HEK293T (cell line): ENCODE measurements at places on chromosomes 2 and 18.

DNA sequence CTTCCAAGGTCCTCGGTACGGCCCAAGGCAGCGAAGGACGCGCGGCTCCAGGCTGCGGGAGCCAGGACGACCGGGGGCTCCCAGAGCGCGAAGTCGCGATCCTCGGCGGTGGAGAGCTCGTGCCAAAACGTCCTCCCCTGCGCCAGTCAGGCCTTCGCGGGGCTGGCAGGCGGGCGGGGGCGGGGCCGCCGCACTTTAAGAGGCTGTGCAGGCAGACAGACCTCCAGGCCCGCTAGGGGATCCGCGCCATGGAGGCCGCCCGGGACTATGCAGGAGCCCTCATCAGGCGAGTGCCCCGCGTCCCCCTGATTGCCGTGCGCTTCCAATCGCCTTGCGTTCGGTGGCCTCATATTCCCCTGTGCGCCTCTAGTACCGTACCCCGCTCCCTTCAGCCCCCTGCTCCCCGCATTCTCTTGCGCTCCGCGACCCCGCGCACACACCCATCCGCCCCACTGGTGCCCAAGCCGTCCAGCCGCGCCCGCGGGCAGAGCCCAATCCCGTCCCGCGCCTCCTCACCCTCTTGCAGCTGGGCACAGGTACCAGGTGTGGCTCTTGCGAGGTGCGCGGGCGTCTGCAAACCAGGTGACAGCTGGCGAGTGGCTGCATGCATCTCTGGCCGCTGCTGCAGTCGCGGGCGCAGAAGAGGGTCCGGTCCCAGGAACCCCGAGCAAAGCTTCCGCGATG, at the start of gene CIDEA:
TSS of gene CIDEA (plus strand) at position 226 of the 684 bp plus-strand sequence. CDS start at position 249, 23 bp downstream.
- DNase-seq: no peak

- DNase-seq: no peak
These were observed 246.5 kb downstream of the HAUS1 start for GRCh38 chr18:46350598-46351159.

DNA sequence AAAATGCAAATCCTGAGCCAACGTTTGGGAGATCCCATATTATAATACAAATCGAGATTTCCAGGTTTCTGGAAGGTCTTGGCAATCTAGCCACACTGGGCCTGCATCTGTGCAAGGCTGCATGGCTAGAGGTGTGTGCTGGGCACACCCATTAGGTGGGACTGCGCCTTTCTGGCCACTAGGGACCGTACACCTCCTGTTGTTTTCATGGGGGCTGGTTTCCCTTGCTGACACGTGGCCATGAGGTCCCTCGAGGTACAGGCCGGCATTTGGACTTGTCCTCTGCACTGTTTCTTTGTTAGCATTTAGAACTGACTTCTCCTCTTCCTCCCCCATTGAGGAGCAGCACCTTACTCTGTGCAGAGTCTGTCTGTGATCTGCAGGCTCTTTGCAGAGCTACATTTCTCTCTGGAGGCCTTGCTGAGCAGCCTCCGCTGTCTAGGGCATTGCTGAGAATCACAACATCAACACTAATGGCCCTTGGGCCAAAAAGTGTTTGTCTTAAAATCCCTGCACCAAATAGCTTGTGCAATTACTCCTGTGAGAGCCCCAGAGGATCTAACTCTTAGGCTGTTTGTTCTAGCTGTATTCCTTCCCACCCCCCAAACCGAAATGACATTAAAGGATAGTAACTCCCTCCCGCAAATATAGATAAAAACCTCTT, 131.2 kb downstream of the NEDD4L start:
- DNase-seq: no peak

DNA sequence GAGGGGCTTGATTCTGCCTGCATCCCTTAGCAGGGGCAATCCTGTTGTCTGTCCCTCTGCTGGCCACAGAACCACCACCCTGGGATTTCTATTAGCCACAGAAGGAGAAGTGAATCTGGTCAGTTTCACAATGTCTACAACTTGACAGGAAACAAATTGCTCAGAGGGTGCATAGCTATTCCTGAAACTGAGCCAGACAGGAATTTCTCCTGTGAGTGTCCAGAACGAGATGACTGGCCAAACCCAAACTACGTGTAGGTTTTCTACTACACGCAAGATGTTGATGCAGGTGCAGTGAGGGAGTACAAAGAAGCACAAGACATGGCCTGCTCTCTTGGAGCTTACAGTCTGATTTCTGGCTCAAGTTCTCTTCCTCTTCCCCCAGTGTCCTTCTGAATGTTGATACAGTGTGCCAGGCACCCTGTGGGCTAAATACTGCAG, 201.9 kb downstream of the CLIP4 start:
- no peak for DNase-seq

GRCh38 chr18:45110577-45111501, 430.2 kb downstream of the SETBP1 start:
- DNase-seq: no peak

DNA sequence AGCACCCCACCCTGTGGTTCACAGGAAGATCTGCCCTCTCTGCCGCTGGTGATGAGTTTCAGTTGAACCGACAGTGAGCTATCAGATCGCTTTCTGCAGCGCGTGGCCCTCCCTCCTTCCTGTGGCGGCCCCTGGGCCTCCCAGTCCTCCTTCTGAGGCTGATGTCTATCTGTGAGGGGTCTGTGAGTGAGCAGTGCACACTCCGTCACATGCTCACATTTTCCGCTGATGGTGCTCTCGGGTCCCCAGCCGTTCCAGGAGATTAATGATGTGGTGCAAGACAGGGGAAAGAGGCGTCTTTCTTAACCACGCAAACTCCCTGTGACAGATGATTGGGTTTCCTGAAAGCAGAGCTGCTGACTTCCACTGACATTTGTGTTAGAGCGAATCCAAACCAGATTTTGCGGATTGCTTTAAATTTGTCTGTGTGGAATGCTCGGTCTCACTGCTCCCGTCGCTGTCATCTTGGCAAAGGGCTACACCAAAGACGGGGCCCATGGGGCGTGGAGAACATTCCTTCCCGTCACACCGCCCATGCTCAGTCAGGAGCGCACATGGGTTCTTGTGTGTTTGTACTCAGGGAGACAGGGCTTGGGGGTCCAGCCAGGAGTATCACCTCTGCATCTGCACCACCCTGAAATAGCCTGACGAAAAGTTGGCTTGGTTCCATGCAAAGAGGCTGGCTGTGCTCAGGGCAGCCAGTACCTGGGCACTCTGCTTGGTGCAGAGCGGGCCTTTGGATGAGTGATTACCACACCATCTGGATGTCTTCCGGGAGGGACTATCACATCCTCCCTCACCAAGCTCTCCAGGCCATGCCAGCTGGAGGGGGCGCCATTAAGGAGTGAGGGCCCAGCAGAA, 154.7 kb upstream of the HS6ST1 start:
- no peak for DNase-seq

DNA sequence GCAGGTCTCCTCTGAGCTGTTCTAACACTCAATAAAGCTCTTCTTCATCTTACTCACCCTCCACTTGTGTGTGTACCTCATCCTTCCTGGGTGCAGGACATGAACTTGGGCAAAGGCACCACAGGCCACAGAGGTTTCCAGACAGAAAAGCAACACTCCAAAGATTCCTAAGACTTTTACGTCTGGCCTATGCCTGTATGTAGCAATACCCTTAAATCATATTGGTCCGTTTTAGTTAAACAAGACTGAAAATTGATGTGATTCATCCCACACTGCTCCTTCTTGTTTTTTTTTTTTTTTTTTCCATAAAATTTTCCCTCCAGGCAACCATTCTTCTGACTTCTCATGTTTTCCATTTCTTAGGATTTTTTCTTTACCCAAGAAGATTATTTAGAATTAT, 404.3 kb downstream of the PID1 start:
- DNase-seq: no peak

- DNase-seq: no peak
These were observed 60.9 kb downstream of the BCL11A start for GRCh38 chr2:60492548-60492947.

DNA sequence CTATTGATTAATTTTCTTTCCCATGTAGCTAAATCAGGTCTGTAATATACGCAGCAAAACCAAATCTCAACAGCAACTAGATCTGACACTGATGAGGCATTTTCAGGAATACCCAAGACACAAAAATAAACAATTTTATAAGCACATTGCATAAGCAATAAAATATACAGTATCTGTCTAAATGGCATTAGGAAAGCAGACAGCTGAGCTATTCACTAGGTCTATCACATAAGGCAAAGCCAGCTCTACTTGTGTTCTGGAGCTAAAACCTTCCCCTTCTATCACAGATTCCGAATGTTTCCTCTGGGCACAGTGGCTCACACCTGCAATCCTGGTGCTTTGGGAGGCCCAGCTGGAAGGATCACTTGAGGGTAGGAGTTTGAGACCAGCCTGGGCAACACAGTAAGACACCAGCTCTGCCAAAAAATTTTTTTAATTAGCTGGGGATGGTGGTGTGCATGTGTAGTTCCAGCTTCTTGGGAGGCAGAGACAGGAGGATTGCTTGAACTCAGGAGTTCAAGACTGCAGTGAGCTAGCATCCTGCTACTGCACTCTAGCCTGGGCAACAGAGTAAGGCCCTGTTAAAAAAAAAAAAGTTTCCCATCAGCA, 21.1 kb downstream of the PTPN2 start:
- DNase-seq: no peak

GRCh38 chr2:64866797-64867196, 122.4 kb upstream of the SLC1A4 start:
- no peak for DNase-seq

- no peak for DNase-seq
These were observed 1424.0 kb upstream of the PIK3C3 start for GRCh38 chr18:40531051-40531450.

DNA sequence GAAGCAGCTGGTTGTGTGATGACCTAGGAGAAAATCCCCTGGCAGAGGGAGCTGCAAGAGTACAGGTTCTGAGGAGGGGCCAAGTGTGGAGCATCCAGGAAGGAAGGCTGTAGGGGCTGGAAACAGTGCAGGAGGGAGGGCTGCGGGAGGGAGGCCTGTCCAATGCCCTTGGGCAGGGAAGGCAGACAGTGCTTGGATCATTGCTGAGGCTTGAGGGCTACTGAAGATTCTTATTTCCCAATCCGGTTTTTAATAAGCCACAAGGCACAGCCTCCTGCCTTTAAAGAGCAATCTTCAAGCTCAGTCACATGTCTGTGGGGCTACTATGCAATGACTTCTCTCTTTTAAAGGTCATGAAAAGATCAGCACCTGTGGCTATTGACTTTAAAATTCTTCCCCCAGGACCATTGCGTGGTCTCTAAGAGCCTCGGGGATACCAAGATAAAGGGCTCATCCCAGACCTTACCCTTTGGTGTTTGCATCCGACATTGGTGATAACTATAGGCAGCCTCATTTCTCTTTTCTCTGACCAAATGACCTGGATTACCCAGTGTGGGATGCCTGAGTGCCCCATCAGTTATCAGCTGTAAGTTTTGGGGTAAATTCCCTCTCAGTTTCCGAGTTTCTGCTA, 149.6 kb downstream of the DOCK10 start:
- DNase-seq: no peak

DNA sequence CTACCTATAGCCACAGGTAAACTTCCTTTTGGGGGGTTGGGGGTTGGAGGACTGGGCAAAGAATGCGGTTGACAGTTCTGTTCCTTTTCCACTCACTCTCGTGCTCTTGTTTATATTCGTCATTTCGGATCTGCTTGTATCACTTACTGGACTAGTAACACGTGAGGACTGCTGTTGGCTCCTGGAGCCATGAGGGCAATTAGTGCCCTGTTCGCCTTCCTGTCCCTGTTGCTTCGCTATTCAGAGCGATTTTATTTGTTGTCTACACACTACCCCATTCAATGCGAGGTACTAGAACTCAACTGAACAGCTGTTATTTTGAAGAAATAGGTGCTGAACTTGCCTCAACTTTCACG, 1.1 kb downstream of the KCNJ3 start:
- no peak for DNase-seq

DNA sequence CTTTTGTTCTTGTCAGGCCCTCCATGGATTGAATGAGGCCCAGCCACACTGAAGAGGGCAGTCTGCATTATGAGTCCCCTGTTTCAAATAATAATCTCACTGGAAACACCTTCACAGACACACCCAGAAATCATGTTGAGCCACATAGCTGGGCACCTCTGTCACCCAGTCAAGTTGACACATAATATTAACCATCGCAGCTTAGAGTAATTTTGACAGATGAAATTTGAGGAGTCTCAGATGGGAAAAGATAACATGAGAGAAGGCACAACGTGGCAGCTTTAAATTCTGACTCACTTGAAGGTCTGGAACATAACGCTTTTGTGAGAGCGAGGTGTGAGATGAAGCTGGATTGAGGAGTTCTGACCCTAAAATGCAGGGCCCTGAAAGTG, 70.9 kb upstream of the TMEM87B start:
- no peak for DNase-seq

DNA sequence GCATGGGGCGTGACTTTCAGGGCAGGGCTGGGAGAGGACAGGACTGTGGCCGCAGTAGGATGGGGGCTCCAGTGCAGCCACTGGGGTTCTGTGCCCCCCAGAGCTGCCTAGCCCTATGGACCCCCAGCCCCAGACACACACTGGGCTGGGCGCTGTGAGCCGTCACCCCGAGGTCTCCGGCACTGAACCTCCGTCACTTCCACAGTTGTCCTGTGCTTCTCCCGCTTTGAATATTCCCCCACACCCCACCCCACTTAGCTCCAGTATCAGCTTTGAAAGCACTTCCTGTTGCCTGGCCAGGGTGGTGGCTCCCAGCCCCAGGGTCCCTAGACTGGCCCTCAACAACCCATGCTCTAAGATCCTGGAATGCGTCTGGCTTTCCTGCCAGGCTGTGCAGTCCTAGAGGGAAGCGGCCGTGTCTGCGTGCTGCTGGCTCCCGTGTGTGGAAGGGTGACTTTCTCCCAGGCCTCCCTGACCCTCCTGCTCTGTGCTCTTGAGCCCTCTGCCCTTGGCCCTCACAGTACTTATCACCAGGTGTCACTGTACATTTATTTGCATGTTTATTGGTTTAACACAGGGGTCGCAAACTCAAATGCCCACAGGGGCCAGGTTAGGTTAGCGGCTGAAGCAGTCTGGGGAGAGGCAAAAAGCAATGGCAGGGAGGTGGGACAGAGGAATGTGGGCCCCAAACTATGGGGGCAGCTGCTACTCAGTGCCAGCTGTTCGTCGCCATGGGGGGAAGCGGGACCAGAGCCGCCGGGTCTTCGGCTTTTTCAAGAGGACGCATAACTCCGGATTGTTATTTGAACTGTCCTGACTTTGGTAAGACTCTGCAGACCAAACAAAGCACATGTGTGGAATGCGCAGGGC, 9.9 kb downstream of the OBSL1 start:
- DNase-seq: no peak

DNA sequence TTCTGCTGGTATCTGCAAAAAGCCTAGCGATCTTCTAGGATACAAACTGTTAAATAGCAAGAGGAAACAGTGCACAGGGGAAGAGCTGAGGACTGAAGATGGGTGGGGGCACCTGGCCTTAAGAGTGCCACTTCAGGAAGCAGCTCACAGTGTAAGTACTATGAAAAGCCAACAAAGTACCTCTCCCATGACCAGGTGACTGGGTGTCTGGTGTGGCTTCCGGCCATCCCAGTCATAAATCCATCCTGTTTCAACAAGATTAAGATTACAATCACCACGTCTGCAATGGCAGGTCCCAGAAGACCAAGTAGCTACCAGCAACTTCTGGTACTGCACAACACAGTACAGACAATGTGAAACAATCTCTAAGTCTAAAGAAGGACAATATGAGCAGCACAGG, 15.9 kb downstream of the ERFE start:
- DNase-seq: no peak
